ENCODE measurements at places on chromosomes 1 and 21. TPM values are rescaled to one million over a fixed set of nuclear protein-coding genes. Genes with fewer than 3 reads are reported as not detected.

DNA sequence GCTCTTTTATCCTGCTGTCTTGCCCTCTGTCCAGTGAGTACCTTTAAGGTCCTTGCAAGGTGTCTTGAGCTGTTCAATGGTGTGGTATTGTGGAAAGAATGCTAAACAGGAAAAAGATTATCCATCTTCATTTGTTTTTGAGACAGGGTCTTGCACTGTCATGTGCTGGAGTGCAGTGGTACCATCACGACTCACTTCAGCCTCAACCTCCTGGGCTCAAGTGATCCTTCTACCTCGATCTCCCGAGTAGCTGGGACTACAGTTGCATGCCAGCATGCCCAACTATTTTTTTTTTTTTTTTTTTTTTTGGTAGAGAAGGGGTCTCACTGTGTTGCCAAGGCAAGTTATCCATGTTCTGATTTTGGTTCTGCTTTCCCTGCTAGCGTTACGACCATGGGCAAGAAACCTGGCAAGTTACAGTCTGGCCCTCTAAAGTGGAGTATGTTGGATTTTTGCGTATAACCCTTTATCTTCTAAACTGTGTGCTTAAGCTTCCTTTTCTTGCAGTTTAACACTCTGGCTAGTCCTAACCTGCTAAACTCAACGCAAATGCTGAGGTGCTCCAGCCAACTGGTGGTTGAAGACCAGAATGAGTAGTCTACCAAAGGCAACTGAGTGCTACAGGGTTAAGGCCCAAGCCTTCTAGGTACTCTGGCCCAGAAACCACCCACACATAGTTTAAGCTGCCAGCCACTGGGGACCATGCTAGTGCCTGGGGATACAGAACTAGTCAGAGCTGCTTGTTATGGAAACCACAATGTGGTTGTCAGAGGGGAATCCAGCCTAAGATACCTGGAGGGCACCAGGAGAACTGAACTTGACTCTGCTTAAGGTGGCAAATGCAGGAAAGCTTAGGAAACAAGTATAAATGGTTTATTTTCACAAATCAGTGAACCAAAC lies 7.9 kb downstream of the RPL11 start:
- H3K36me3 ChIP-seq, result no peaks in the 10 kb centered on the region
- no peaks in the 10 kb centered on the region for H3K27me3 ChIP-seq
- H3K27ac ChIP-seq, result no peak overlapping the region
- H3K4me1 ChIP-seq, result no peaks in the 10 kb centered on the region

DNA sequence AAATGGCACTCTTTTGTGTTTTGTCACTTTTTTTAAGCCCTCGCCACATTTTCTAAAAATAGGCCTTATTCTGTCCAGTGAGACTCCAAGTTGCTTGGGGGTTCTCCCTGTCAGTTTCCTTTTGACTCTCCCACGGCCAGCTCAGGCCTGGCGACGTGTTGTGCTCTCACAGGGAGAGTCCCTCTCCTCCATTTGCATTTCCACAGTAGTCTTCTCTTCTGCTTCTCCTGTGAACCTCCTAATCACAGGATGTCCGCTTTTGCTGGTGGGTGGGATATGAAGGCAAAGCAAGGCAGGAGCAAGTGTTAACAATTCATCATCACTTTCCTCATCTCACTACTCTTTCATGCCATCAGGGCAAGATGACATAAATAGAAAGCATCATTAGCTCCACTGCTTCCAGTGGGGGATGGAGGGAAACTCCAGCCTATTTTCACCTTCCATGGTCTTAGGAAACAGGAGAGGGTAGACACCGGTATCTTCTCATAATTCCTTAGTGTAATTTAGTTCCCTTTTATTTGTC lies 99.8 kb downstream of the INTS7 start:
- DNase-seq, result no peak
- H3K27ac ChIP-seq, result no peak overlapping the region
- H3K4me3 ChIP-seq, result no peak overlapping the region
- no peaks in the 10 kb centered on the region for H3K4me1 ChIP-seq

DNA sequence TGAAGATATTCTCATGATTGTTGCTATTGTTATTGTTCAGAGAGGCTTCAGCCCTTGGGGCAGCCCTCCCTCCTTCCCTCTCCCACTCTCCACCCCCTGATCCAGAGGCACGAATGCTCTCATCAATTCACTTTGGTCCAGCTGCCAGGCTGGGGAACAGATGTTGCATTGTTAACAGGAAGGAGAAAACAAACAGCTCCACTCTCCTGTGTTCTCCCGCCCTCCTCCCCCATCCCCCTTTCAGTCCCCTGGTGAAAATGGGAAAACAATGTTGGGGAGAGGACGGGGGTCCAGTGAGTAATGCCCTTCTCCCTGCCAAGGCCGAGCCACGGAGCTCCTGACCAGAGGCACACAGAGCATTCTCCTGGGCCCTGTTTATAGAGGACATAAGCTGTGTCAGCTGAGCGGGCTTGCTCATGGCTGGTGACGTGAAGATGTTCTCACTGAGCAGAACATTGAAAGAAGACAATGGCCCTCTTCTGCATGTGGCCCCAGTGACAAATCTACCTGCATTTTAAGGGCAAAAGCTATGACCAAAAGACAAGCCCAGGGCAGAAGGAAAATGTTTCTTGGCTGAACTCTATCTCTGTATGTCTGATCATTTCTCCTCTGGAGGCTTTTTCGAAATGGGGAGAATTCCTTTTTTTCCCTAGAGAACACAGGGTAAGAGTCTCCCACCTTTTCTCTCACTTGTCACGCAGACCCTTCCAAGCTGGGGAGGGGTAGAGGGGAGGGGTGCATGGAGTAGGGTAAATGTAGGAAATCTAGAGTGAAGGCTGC lies 111.7 kb downstream of the GLUL start:
- no peaks in the 10 kb centered on the region for H3K27me3 ChIP-seq
- DNase-seq, result no peak

SIM2 gene
- total RNA-seq, result 0.32 TPM

Data from breast epithelium (tissue), 4 donors.